Pons (tissue), 1 donor: ENCODE measurements at places on chromosomes 5 and 9.

GRCh38 chr5:77146896-77147295 is 59.8 kb upstream of the ZBED3 start:
- DNase-seq = no peak

DNA sequence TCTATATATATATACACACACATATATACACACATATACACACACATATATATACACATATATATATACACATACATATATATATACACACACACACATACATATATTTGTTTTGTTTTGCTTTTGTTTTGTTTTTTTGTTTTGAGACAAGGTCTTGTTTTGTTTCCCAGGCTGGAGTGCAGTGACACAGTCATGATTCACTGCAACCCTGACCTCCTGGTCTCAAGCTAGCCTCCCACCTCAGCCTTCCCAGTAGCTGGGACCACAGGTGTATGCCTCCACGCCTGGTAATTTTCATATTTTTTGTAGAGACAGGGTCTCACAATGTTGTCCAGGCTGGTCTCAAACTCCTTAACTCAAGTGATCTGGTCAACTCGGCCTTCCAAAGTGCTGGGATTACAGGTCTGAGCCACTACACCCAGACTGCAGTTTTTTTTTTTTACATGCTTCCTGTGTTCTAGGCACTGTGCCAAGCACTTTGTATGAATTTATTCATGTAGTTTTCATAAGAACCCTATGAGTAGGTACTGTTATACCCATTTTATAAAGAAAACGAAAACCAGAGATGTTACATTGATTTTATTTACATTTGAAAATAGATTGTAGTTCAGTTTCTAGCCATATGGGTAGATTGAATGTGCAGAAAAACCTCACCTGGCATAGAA is 120.7 kb downstream of the PBX3 start:
- no peak for DNase-seq

DNA sequence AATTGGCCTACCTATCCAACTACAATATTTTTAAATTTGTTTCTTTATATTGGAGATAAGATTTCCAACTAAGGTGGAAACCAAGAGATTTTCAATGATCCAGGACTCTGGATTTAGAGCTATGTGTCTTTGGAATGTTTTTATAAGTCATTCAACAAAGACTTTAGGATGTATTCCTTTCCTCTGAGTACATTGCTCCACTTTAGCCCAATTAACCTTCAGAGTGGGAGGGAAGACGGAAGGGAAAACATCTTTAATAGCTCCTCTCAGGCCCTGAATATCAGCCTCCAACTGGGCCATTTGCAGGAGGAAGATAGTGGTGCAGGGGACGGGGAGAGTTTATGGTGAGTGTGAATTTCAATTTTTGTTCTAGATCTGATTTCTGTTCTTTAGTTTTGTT is 239.2 kb downstream of the PIK3R1 start:
- no peak for DNase-seq

DNA sequence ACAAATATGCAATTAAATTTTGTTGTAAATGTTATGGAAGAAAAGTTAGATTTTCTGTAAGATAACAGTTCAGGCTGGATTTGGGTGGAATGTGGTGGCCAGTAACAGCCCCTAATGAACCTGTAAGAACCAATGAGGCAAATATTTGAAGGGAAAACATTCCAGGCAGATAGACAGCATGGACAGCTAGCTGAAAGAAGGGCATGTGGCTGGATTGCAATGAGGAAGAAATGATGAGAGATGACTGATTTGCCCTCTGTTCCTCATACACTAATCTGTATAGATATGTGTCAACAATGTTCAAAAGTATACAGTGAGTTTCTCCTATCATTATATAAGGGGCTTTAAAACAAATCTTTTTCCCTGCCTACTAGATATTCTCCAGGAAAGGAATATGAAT is 58.8 kb downstream of the MAN2A1 start:
- no peak for DNase-seq

DNA sequence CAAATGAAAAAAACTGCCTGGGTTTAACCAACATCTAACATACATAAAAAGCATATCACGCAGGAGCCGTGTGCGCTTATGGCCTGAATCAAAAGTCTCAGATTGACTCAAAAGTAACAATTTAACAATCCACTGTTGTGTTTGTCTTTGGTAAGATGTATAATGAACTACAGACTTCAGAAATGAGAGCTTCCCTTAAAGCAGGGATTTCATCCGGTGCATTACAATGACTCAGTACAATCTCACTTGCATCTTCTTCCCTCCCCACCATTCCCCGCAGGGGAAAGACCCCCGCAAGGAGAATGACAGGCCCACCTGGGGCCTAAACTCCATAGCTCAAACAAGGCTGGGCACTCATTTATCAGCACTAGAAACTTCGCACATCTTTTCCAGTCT is 1.4 kb downstream of the ZFR start:
- no peak for DNase-seq

DNA sequence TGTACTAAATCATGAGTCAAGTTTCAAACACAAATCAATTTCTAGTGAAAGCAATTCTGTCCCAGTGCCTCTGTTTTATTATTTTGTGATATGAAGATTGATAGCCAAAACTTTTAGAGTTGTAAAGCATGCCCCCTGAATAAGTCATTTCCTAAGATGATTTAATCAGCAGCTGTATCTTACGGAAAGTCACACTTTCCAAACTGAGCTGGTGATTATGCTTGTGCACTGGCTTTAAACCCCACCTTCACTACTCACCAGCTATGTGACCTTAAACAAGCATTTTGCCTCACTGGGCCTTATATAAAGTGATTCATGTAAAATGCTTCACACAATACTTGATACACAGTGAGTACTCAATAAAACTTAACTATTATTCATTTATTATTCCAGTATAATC is 78.1 kb downstream of the EDIL3 start:
- no peak for DNase-seq

- peak; percentile 57 for DNase-seq
These were observed 59.4 kb downstream of the DAP start for GRCh38 chr5:10701567-10702039.

DNA sequence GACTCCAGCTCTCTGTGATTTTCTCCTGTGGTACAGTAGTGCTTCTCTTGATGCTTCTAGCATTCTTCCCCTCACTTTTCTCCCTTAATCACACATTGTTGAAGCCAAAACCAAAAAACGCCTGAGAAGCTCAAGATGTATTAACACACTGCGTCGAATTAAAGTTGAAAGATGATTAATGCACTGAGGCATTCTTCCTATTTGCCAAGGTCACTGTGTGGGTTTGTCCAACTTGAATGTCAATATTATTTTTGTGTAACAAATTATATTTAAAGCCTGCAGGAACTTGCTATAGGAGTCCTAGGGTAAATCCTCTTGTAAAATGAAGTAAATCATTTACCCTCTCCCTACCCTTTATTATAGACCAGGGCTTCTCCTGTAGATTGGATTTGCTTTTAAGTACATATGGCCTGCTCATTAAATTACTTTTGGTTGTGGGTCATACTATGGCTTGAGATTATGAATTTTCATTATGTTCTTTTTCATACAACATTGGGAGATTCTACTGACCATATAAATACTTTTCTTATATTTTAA is 68.1 kb downstream of the GDA start:
- DNase-seq = no peak

DNA sequence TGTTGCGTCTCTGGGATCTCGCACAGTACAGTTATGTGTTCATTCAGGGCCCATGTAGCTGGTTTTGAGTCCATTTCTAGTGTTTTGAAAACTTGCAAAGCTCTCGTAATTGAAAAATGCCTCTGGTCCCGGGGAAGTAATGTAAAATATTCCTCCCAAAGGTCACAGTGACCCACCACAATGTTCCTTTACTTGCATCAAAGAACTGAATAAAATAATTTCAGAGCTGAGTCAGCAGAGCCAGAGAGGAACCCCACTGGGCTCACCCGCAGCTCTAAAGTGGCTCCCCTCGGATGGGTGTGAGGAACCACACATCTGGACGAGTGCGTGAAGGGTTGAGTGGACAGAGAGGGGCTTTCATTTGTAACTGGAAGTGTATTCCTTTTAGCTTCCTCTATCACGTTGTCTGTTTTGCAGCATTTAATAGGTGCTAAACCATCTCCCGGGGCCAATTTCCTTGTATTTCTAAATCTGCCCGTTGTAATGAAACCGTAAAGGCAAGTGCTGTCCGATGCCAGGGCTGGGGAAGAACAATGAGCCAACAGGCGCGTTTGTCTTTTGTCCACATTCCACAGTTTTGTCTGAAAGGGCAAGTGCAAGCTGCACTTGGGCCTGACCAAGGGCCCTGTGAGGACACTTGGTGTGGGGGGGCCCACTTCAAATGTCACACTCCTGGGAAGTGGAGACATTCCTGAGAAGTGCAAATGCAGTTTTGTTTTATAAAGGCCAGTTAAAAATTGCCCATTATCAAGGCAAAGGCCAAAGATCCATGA is 29.9 kb downstream of the COL5A1 start:
- no peak for DNase-seq

- DNase-seq = no peak
These were observed 285.4 kb downstream of the MAST4 start for GRCh38 chr5:66881480-66882161.

DNA sequence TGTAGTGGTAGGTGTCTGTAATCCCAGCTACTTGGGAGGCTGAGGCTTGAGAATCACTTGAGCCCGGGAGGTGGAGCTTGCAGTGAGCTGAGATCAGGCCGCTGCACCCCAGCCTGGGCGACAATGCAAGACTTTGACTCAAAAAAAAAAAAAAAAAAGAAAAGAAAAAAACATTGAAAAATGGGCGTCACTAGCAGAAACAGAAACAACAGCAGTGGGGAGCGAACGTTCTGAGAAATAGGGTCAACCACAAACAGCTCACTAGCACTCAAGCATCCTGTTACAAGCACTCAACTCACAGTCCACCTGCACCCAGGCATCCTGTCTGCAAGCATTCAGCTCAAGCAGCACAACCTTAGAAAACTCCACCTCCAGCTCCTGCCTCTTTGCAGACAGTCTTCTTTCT is 17.2 kb downstream of the TRIM14 start:
- no peak for DNase-seq

GRCh38 chr9:28747351-28747985 is 1174.2 kb upstream of the C9orf72 start:
- no peak for DNase-seq

- DNase-seq = no peak
These were observed 7.5 kb upstream of the TOR2A start for GRCh38 chr9:127742435-127743088.

- no peak for DNase-seq
These were observed 1.3 kb downstream of the SLC1A1 start for GRCh38 chr9:4491626-4491975.

- no peak for DNase-seq
These were observed 26.4 kb downstream of the LPCAT1 start for GRCh38 chr5:1497242-1497777.

- DNase-seq = peak; percentile 71
These were observed 4.2 kb downstream of the DAB2 start for GRCh38 chr5:39420482-39421145.

GRCh38 chr5:139194486-139194885 is 3.7 kb downstream of the SIL1 start:
- no peak for DNase-seq

DNA sequence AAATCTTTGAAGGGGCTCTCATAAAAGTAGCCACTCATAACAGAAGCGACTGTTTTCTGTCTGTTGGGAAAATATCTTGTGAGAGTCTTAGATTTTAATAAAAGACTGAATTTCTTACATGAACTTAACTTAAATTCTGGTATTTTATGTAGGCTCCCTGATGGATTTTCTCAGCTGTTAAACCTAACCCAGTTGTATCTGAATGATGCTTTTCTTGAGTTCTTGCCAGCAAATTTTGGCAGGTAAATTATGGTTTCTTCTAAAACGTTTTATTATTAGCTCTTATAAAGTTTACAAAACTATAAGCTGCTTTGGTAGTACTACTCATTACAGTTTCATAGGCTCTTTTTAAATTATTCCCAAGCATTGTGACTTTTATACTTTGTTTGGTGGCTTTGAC is 87.0 kb downstream of the ERBIN start:
- DNase-seq = no peak

DNA sequence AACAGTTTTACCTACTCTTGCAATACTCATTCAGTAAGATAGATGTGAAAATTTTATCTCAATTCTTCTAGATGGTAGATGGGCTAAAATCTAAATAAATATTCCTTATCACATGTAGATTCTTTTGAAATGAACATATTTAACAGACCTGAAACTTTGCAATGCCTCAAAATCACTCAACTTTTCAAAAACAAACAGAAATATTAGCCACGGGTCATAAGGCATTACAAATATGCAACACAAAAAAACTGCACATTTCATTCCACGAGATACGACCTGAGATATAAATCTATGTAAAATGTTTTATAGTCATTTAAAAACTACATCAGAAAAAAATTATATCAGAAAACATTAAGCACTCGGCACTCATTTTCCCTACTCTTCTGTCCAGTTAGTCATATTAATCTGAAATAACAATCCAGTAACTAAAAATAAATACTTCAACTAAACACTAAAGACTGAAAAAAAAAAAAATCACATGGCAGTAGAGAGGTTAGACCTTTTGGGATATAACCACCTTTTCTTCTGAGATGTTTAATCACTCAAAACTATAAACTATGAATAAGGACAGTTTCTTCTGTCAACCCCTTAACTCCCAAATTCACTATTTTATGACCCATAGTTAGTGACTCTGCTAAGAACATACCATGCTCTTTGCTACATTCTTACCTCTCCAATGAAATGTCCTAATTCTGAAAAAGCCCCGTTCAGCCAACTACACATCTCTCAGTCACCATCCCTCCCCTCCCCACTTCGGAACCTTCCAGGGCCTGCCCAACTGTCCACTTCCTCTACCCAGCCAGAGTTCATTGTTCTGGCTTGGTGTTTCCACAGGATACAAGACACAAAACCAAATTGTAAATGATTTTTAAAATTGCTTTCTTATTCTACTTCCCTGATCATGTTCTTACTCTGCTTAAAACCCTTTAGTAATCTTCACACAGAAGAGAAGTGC is 6.4 kb downstream of the HOMER1 start:
- no peak for DNase-seq

DNA sequence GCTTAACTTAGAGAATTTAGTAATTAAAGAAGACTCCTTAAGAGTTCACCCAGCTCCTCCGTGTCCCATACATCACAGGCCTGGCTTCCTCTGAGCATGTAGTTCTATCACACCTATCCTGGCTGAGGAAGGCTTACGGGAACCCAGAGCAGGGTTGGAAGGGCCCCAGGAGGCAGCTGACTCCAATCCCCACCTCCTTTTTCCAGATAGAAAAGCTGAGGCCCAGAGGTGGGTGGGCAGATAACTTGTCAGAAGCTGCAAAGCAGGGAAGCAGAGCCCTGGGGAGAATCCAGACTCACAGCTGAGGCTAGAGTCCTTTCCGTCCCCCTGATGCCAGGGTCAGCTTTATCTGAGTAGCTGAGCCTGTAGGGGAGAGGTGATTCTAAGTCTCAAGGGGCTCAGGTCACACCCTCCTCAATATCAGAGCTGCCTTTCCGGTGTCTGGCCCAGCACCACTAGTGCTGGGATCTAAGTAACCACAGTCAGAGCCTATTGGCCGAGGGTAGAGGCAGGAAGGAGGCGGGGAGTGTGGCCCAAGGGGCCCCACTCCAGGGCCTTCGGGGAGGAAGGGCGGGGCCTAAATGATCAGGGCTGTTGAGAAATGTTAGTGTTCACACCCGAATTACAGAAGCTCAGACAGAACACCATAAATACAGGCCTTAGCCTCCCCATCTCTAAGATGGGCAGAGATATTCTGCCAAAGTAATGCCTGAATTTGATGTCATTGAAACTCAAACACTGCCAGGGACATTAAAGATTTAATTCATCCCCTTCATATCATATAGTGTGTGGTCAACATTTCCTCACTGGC is 9.9 kb downstream of the CCDC69 start:
- DNase-seq = peak; percentile 82
